ENCODE measurements at places on chromosomes 6 and 20.
A peak's percentile ranks its signal among the peaks of the same experiment; 100 is the strongest.

DNA sequence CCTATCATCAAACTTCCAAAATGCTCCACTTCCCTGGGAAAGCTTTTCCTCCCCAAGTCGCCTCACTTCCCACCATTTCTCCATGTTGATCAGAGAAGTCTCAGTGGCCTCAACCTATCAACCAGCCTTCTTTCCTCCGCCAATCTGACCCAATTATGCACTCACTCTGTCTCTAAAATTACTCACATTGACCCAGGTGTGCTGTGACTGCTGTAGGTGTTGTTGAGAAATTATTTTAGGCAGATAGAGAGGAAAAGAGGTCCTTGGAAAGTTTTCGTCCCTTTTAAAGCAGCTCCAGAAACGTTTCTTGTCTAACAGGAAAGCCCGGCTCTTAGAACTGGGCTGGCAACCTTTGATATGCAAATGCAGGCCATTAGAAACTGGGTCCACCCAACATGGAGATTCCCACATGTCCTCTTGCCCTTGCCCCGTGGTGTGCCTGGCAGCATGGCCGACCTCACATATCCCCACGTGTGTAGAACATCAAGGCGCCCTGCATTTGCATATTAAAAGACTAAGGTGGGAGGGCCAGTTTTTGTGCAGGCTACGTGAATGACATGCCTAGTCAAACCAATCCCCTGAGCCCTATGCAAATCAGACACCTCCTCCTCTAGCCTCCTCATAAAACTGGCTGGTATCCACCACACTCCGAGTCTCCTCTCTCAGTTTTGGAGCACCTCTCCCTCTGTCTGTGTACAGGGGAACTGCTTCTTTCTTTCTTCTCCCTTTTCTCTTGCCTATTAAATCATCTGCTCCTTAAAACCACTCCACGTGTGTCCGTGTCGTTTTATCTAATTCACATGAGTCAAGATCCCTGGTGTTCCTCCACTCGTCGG lies 12.9 kb downstream of the IPCEF1 start:
- peak; percentile 49 for DNase-seq

DNA sequence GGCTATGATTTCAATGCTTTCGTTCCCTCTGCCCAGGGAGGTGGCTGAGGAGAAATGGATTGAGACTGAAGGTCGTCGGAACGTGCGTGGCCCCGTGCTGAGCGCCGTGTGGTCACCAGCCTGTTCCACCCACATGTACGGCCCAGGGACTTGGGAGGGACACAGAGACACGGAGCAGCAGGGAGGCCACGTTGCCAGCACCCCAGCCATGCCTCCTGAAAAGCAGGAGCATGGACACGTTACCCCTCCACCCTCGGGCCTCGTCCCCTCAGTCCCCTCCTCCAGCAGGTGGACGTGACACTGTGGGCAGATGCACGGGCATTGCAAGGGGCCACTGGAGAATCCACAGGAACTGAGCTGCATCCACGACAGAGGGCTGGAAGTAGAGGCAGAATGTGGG lies 133.1 kb upstream of the CST7 start:
- DNase-seq = no peak

GRCh38 chr20:53284256-53284655 lies 309.4 kb downstream of the ZNF217 start:
- no peak for DNase-seq

DNA sequence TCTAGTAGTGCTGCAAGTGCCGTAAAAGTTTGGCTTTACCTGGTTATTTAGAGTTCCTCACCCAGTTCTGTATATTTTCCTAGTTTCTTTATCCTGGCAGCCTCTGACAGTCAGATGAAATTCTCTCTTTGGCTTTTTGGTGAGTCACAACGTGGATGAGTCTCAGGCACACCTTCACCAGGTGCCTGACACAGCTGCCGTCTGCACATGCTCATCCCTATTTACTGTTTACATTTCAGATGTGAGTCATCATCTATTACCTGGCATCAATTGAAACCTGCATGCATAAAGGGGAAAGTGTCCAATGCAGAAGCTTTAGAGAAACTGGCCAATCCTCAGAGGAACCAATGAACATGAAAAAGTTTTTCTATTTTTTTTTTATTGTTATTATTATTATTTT lies 33.3 kb upstream of the ADGRF4 start:
- DNase-seq = no peak

GRCh38 chr20:17806739-17807441 lies 107.1 kb downstream of the BANF2 start:
- peak; percentile 84 for DNase-seq

DNA sequence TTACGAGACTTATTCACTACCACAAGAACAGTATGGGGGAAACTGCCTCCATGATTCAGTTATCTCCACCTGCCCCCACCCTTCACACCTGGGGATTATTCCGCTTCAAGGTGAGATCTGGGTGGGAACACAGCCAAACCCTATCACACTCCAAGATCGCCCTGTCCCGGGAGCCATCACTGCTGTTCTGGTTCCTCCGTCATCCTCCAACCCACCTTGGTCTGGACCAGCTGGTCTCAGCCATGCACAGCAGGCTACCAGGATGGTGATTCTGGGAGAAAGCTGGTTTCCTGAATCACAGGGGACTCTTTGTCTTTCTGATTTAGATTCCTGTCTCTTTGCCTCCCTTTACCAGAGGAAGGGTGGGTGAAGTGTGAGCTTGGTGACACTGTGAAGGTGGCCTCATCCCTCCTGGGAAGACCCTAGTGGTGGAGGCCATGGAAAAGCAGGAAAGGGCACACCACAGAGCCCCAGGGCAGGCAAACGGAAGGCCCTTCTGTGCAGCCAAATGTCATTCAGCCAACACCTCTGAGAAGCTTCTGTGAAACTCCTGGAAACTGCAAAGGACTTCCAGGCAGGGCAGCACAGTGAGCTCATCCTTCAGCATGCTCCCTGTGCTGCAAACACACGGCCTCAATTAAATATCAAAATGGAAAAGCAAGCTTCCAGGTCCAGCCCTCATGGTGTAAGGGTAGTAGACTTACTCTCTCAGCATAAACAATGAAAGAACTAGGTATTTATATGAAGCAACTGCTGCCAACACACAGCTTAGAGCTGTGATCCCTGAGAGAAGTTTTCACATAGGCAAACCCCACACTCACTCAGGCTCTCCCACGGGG lies 169.8 kb downstream of the ANKRD60 start:
- DNase-seq = no peak

DNA sequence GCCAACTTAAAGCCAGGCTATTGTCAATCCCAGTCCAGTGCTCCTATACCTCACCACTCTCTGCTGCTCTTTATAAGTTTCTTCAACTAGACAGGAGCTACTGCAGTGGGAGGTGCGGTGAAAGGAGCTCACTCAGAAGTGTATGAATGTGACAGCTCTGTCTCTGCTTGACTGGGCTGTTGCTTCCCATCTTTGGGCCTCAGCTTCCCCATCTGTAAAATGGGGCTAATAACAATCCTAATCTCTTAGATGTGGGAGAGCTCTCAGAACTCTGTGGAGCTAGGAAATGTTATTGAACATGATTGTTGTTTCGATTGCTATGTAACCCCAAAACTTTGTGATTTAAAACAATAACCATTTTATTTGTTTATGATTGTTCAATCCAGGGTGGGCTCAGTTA lies 8.4 kb upstream of the RALY start:
- DNase-seq = no peak

GRCh38 chr6:19731282-19731681 lies 105.9 kb upstream of the ID4 start:
- peak; percentile 93 for DNase-seq
